ENCODE measurements at places on chromosomes 2 and 18.

GRCh38 chr2:193973781-193974180 lies 1683.2 kb upstream of the SLC39A10 start:
- no peak for DNase-seq

DNA sequence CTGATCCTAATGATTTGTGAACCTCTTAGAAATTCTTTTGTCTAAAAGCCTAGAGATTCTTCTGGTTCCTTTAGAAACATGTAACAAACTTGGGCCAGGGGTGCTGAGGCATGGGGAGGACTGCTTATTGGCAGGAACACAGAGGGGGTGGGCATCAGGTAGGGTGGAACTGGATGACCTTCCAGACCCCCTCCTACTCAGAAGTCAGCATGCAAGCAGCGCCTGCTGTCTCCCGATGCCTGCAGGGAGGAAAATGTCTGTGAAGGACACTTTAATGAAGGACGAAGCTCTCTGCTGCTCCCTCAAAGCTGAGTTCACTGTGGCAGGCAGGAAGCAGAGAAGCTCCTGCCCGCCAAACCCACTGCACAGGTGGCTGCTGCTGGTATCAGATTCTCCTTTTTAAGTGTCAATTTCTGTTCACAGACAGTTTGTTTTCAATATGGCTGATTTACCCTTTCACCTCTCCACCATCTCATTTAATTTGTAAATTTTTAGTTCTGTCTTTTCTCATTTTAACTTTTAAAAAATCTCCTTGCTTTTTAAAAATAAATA lies 19.4 kb downstream of the COA5 start:
- no peak for DNase-seq

DNA sequence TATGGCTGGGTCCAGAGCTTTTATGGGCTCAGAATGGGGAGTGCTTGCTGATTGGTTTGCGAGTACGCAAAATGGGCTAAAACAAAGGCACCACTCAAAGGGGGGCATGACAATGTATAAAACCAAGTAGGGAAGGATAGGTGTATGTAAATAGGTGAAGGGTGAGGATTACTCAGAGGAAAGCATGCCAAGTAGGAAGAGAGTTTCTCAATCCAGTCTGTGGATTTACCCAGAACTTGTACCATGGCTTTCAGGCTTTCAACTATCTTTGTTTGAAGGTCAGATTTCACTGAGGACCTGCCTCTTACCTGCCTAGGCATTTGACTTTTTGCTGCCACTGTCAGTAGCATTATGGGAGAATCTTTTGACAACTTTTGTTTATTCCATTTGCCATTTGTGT lies 92.3 kb downstream of the RAB3GAP1 start:
- no peak for DNase-seq

DNA sequence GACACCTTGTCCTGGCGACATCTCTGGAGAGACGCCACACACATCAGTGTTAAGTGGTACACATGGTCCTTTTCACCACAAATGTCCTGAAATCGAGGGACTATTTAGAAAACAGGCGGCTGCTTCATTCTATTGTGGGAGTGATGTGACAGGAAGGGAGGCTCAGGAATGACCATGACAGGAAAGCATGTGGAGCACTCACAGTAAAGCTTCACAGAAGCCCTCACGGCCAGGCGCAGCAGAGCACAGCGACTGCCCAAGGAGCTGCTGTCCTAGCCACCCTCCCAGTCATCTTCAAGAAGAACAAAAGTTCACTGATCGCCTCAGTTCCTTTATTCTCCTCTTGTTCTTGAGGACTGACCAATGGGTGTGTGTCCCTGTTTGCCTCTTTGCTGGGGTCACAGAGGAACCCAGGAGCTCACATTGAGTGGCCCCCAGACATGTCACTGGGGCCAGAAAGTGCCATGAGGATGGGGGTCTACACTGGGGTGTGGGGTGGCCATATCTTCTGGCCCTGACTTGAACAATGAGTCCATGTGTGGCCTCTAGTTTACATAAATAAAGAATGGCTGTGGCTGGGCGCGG lies 84.6 kb upstream of the RANBP2 start:
- no peak for DNase-seq

GRCh38 chr18:79681484-79682387 lies 2.1 kb downstream of the CTDP1 start:
- DNase-seq, result no peak

GRCh38 chr2:137435162-137435561 lies 529.1 kb upstream of the HNMT start:
- DNase-seq, result peak; percentile 1

GRCh38 chr2:121006743-121007489 lies 271.2 kb downstream of the GLI2 start:
- DNase-seq, result no peak

DNA sequence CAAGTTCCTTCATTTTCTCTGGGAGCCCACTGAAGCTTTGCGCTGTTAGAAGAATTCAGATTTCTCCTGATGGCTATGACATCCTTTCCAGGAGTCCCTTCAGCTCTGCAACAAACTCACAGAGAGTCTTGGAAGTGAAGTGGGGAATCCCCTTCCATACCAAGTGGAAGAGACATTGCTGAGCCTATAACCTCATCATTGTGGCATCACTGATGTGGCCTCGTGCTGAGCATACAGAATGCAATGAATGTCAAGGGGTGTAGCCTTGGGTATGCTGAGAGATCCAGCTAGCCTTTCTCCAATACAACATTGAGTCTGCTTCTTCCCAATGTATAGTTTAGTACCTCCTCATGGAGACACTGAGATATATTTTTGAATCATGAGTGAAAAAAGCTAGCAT lies 311.1 kb upstream of the RAB12 start:
- peak; percentile 28 for DNase-seq

DNA sequence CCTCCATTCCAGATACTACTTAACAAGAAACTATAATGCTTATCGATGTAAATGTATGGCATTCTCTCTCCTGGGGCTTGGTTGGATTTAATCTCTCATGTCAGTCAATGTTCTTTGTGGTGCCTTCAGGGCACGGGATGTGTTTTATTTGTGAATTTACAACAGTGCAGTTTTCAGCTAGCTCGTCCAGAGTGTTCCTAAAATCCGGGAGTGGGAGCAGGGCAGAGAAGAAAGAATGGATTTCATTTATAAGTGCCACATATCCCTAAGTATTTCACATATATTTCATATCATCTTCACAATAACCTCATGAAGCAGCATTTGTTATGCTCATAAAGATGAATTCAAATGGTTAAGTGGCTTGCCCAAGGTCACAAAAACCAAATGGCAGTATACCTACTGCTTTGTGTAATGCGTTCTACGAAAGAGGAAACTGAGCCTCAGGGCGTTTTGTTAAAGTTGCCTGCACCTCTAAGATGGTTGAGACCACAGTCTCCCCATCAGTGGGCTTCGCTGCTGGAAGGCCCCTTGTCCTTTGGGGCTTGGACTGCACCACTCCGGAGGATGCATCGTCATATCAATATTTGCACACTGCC lies 134.7 kb upstream of the MGAT5 start:
- DNase-seq, result no peak

DNA sequence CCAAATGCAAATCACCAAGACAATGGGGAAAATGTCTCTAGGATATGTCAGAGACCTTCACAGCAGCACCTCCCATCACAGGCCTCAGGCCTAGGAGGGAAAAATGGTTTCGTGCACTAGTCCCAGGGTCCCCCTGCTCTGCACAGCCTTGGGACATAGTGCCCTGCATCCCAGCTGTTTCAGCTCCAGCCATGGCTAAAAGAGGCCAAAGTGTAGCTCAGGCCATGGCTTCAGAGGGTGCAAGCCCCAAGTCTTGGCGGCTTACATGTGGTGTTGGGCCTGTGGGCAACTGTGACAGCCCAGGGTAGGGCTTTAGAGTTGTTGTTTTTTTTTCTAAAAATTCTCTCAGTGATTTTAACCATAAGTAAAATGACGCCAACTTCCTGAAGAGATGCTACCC lies 25.5 kb upstream of the SOCS6 start:
- no peak for DNase-seq

- no peak for DNase-seq
These were observed 51.9 kb upstream of the TMEM163 start for GRCh38 chr2:134770702-134771101.

- no peak for DNase-seq
These were observed 13.9 kb downstream of the MEX3C start for GRCh38 chr18:51183372-51184090.

GRCh38 chr2:188620916-188621315 lies 329.2 kb downstream of the GULP1 start:
- no peak for DNase-seq

DNA sequence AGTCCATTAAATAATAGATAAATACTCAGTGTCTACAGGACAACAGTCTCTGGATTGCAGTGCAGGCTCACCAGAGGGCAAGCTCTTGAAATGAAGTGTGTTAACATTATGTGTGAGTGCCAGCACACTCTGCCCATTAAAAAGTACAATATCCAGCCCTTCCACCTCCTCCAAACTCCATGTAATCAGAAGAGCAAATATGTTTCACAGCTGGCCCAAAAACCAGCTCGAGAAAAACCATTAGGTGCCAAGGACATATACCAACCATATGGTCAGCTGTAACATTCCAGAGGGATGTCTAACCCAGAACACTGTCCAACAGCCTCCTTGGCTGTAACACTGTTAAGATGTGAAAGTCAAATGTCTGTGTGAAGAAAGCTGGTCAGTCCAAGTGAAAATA lies 112.2 kb downstream of the ZNF385B start:
- DNase-seq, result peak; percentile 17

DNA sequence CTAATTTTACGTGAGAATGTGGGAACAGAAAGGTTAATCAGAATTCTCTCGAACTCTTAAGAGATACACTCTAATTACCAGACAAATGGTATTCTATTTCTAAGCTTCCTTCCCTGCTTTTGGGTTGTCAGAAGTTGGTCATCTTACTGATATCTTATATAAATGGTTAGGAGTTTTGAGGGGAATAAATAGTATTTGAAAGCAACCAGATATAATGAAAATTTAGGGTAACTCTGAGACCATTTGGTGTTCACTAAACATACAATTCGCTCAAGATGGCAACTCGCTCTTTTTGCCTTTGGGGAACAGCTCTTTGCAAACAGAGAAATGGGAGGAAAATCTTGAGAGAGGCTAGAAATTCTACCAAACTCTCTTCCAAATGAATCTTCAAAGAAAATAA lies 250.9 kb downstream of the TCF4 start:
- no peak for DNase-seq

DNA sequence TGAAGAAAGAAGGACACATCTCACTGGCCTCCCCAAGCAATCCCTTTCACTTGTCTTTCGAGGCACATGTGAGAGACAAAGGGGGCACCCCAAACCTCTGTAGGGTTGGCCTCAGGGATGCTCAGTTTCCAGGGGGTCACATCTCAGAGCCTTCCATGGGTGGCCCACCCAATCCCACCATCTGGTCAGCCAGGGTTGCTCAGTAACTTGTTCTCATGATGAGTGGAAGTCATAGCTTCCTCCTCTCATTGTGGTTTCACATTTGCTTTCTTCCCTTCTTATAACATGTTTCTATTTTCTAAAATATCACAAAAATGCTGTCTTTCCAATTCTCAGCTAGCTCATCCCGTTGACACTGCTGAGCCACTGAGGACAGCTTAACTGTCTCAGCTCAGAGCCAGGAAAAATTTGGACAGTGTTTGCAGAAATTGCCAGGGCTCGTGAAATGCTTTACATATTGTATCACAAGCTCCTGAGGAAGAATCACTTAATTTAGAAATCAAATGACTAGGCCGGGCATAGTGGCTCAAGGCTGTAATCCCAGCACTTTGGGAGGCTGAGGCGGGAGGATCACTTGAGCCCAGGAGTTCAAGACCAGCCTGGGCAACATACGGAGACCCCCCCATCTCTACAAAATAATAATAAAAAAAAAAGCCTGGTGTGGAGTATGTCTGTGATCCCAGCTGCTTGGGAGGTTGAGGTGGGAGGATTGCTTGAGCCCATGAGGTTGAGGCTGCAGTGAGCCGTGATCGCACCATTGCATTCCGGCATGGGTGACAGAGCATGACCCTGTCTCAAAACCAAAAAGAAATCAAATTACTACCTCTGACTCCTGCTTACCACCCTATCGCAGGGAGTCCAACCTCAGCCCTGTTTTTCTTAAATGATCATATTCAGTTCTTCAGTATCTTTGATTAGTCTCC lies 129.3 kb downstream of the PRKCE start:
- DNase-seq, result no peak

DNA sequence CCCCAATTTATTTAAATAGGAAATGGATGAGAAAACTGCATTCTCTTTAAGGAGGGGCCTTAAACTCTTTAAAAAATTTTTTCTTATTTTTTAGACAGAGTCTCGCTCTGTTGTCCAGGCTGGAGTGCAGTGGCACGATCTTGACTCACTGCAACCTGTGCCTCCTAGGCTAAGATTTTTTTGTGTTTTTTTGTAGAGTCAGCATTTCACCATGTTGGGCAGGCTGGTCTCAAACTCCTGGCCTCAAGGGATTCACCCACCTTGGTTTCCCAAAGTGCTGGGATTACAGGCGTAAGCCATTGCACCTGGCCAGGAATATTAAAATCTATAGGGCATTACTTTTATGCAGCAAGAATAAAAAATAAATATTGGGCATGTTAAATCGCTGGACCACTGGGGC lies 56.0 kb downstream of the GALR1 start:
- no peak for DNase-seq

- DNase-seq, result no peak
These were observed 46.7 kb downstream of the METTL8 start for GRCh38 chr2:171387052-171387451.

DNA sequence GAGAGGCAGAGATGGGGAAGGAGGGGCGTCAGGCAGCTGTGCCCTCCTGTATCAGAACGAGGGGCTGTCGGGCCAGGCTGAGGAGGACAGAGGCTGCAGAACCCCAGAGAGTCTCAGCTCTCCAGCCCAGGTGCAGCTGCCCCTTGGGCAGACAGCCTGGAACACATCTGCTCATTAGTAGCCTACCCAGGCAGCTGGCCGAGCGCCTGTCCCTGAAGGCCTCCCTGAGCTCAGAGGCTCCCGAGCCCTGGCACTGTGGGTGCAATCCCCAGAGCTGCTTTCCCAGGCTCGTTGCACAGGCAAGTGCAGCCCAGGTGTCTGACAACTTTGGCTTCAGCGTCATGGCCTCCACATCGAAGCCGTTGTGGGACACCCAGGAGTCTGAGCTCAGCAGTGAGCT lies 13.1 kb upstream of the TMEM185B start:
- DNase-seq, result no peak
